ENCODE measurements at places on chromosomes 3 and 15.

DNA sequence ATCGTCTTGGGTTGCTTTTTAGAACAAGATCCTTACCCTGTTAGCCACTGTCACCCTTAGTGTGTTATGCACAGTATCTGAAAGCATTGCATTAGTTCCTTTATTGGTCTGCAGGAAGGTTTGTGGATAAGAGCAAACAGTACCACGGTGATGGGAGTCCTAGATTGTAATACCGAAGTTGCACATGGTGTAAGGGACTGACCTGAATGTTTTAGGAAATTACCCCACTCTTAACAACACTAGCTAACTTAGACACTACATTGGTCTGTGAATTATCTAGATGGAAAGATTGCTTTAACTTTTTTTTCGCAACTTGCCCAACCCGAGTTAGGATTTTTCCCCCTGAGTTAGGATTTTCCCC lies 1.3 kb downstream of the STT3B start:
- no peak for DNase-seq

GRCh38 chr15:73602446-73602843 lies 30.7 kb downstream of the NPTN start:
- DNase-seq = no peak

DNA sequence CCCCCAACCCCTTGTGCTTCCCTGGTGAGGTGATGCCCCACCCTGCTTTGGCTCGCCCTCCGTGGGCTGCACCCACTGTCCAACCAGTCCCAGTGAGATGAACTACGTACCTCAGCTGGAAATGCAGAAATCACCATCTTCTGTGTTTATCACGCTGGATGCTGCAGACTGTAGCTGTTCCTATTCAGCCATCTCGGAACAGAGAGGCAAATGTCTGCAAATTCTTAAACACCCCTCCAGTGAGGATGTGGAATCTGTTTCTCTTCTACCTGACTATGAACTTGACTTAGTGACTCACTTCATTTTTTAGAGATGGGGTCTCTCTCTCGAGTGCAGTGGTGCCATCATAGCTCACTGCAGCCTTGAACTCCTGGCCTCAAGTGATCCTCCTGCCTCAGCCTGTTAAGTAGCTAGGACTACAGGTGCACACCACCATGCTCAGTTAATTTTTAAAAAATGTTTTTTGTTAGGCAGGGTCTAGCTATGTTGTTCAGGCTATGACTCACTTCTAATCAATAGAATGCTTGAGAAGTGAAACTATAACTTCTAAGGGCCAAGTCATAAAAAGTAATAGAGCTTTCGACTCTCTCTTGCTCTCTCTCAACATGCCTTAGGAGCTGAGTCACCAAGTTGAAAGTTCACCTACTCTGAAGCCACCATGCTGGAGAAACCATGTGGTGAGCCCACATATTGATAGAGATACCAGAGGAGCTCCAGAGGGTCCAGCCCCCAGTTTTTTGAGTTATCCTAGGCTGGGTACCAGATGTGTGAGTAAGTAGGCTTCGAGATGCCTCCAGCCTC lies 11.5 kb upstream of the PARP14 start:
- no peak for DNase-seq

DNA sequence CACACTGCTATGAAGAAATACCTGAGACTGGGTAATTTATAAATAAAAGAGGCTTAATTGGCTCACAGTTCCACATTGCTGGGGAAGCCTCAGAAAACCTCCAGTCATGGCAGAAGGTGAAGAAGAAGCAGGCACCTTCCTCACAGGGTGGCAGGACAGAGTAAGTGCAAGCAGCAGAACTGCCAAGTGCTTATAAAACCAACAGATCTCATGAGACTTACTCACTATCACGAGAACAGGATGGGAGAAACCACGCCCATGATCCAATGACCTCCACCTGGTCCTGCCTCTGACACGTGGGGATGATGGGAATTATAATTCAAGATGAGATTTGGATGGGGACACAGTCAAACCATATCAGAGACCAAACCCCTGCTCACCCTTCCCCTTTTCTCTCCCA lies 75.0 kb downstream of the TRIM69 start:
- DNase-seq = no peak

DNA sequence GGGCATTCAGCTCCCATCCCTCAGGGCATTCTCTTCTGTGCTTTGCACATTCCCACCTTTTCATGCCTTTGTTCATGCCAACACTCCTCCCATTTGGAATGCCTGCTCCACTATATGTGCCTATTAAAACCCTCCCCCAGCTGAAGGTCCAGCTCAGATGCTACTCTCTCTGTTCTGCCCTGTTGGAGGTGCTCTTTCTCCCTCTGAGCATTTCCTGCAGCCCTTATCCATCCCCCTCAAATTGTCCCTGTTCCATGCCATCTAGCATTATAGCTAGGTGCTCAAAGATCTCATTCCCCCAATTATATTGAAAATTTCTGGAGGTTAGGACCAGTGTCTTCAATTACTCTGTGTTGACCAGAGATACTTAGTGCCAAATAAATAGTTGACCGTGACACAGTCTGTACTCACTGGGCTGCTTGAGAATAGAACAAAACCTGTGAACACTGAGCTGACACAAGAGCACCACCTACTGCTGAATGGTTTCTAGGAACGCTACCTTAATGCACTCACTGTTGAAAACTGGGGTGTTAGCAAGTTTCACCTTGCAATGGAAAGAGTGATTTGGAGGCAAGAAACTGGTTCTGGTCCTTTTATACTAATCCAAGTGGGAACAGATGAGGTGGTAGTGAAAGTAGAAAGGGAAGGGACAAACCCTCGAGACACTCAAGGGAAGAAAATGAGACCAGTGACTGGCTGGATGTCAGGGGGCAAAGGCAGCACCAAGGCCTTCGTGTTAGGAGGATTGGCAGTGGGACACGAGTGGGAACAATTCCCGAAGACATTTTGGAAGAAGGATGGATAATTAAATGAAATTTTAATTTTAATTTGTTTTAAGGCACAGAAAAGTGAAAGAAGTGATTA lies 289.8 kb upstream of the ROPN1 start:
- DNase-seq = no peak

GRCh38 chr3:49238274-49239127 lies 38.5 kb downstream of the C3orf62 start:
- no peak for DNase-seq

DNA sequence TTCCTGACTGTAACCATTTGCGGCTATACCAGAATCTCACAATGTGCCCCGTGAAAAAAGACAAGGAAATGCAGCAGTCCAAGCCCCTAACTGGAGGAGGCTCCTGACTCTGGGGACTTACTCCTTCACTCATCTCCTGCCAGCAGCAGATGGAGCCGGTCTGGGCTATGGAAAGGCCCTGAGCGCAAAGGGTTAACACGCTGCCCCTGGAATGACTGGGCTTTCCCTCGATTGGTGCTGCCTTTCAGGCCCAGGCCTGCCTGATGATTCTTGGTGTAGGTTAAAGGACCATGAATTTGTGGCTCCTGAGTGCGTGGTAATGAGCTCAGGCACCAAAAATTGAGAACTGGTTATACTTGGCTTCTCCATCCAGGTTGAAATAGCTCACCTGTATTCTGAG lies 42.3 kb upstream of the GALNT15 start:
- DNase-seq = no peak

DNA sequence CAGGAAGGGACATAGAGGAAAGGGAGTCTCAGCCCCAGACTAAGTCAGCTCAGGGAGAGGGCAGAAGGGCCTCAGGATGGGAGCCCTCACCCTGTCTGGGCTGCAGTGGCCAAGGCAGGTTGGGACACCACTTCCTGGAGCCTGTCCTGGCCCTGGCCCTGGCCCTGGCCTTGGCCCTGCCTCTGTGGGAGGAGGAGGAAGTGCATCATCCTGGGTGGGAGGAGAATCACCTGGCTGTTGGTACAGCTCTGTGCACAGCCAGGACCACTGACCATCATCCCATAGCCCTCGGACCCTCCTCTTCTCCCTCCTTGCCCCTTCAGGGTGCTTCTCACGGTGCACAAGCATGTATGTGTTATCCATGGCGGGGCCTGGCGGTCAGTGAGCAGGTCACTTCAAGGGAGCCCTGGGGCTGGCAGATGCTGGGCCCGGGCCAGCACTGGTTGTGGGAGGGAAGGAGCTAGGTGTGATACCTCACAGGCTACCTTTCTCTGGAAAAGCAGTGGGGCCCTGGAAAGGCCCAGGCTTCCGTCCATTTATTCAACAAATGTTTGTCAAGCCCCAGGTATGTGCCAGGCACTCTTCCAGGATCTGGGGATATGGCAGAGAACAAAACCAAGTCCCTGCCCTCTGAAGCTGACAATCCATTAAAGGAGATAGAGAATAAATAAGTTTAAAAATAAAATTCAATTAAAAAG lies 8.2 kb upstream of the APEH start:
- DNase-seq = no peak

GRCh38 chr3:59456852-59457485 lies 407.1 kb upstream of the CFAP20DC start:
- DNase-seq = no peak

DNA sequence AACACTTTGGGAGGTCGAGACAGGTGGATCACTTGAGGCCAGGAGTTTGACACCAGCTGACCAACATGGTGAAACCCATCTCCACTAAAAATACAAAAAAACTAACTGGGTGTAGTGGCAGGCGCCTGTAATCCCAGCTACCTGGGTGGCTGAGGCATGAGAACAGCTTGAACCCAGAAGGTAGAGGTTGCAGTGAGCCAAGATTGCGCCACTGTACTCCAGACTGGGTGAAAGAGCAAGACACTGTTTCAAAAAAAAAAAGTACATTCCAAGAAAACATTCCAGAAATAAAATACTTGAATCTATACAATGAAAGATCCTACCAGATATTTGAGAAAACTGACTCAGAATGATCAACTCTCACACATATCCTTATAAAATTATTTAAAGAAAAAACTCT lies 30.4 kb downstream of the TFDP2 start:
- DNase-seq = no peak

DNA sequence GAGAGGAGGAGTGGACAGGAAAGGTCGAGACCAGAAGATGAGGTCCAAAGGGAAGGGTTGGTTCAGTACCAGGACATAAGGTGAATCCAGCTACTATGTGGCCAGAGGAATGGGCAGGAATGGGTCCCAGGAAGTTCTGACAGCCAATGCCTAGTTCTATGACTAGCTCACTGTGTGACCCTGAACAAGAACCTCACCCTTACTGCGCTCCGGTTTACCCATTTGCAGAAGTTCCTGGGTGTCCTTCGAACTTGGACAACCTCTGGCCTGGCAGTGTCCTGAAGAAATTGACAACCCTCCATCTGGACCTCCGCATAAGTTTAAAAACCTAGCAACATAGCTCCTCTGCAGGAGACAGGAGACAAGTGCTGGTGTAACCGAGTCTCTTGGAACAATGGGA lies 12.2 kb upstream of the PSTPIP1 start:
- no peak for DNase-seq

DNA sequence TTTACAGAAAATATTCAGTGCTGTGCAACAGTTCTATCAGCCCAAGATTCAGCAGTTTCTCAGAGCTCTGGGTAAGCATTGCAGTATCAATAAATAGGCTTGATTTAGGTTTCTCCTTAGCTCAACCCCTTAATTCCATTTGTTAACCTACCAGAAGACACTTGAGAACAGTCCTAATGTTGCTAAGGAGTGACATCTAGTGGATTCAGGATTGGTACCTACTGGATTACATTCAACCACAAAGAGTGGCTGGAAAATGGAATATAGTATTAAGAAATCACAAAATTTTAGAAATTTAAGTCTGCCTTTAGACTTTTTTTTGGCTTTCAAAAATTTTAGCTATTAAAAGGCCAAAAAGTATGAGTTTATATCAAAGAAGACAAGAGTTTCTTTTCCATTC lies 34.7 kb downstream of the POLG start:
- no peak for DNase-seq

DNA sequence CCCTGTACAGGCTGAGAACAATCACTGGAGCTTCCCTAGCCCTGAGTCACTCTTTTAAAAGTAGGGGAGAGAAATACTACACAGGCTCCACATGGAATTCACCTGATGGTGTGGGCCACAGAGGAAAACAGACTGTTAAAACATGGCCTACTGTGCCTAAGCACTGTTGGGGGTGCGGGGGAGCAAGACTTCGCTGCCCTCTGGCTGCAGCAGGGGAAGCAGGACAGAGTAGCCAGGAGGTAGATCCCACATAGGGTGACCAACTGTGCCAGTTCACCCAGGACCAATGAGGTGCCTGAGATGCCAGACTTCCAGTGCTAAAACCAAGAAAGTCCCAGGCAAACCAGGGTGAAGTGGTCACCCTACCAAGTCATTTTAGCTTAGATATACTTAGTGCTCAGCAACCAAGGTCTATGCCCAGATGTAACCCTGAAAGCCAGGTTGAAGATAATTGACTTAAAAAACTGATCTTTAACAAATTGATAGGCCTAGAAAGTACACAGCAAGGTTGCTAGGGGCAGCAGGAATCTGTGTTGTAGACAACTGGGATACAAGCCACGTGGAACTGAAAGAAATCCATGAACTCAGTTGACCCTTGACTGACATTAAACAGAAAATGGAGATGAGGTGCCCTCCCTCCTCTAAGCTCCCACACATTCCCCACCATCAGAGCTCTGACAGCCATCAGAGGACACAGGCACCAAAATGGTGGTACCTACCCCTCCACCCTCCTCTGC lies 344.2 kb upstream of the PPP2R3A start:
- no peak for DNase-seq

GRCh38 chr15:81311752-81312464 lies 12.0 kb downstream of the STARD5 start:
- DNase-seq = no peak

DNA sequence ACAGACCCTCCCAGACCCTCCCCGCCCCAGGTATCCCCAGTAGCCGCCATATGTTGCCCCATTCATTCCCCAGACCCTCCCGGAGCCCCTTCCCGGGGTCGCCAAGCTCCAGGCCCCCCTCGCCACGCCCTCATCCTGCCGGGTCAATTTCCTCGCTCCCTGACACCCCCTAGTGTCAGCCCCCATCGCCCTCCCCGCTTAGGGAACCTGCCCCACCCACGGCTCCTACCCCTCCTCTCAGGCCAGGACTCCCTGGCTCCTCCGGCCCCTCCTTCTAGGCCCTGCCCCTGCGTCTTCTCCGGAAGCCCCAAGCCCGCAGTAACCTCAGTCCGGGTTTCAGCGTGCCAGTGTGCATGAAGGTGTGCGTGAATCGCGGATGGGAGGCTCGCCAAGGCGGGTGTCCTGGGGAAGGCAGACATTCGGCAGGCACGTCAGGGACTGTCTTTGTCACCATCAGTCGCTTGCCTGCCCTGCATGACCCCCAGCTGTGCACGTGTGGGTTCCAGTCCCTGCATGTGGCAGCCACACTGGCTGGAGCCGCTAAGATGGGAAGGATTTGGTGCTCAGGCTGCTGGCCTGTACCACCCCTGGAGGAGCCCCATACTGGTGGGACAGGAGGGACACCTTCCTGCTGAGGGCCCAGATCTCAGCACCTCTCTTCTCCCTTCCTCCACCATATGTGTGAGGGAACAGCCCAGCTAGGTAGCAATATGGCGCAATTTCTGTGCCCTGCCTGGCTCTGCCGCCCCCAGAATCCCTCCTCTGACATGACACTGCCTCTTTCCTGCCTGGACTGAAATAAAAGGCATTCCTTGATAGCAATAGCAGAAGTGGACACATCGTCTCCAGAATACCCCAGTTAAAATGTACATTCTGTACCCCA lies 693 bp downstream of the DISP2 start:
- DNase-seq = no peak

DNA sequence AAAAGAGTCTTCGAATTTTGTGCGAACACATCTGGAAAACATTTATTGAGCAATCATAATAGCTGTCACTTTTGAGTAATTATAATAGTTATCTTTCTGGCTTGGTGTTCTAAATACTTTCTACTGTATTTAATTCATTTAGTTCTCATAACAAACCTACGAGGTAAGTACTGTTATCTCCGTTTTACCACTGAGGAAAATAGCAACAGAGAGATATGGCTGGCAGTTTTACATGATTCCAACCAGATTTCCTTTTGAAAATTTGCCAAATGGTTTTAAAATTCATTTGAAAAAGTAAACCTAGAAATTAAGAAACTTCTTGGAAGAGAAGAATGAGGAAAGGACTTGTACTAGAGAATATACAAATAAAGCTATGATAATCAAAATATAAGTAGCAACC lies 37.3 kb upstream of the MGA start:
- DNase-seq = no peak

Data from activated T-helper 1 cell treated with anti-CD3 and anti-CD28 coated beads, Interleukin-2, amount 50 U/mL, for 16 hours (primary cell).